Left lobe of liver (tissue), 2 donors: ENCODE measurements at places on chromosomes 2 and 18. TPM values are rescaled to one million over a fixed set of nuclear protein-coding genes. Genes with fewer than 3 reads are reported as not detected.

CHRNG gene
- not detected for total RNA-seq

SGO2 gene
- total RNA-seq, result 0.50 TPM

- no peak for DNase-seq
These were observed 198.8 kb upstream of the TCF4 start for GRCh38 chr18:55786651-55787272.

DNA sequence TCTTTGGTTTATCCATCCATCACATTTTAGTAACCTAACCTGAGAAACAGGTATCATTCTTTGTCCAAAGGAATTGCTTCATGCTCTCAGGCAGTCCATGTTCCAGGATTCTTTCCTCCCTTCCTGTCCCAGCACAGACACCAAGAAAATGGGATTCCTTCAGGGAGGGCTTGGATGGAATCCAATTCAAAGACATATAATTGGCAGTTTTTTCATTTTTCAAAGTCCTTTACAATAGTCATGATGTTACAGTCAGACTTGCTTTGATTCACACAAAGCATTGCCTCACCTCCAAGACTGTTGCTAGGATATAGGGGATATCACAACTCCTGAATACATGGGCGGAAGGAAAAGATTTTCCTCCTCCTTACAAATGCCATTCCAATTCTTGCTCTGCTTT is 241.4 kb upstream of the ACVR2A start:
- DNase-seq, result no peak

DNA sequence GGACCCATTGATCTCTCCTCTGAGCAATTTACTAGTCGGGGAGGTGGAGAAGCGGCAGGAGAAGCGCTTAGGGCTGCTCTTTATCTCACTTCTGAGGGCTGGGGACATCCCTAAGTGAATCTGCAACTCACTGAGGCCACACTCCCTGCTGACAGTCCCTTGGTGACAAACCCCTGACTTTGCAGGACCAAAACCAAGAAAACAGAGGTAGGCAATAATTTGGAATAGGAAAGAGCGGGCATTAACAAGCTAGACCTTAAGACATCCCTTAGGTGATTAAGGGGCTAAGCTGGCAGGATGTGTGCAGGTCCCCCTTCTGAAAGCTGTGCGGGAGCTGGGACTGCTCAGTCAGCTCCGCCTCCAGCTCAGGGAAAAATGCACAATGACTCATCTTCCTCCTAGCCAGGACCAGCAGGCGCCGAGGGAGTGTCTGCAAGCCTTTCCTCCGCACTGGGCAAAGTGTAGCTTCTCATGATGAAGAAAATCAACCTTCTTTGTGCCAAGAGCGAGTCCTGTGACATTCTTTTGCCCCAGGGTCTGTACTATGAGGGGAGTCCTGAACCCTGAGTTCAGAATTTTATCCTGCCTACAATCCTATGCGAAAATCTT is 63.3 kb downstream of the BOD1L2 start:
- DNase-seq, result no peak
